Naive B cell (primary cell): ENCODE measurements at places on chromosomes 2 and 18.

DNA sequence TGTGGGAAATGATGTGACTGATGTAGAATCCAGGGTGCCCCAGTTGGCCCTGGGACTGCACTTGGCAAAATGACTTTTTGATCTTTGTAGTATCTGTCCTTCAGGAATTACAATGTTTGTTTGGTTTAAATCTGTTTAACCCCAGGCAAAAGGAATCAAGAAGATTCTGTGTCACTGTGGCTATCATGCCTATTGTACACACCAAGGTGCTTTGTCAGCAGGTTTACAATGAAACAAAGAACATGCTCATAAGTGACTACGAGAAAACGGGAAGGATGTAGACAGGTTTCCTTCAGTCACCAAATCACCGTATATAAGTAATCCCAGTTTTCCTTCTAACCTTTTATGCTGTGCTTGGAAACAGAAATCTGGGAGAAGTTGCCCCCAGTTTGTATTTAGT lies 109.5 kb downstream of the RTN4 start:
- DNase-seq, result no peak
- no peaks in the 10 kb centered on the region for H3K36me3 ChIP-seq
- no peak overlapping the region for H3K27ac ChIP-seq
- no peak overlapping the region for H3K4me3 ChIP-seq
- no peaks in the 10 kb centered on the region for H3K27me3 ChIP-seq

DNA sequence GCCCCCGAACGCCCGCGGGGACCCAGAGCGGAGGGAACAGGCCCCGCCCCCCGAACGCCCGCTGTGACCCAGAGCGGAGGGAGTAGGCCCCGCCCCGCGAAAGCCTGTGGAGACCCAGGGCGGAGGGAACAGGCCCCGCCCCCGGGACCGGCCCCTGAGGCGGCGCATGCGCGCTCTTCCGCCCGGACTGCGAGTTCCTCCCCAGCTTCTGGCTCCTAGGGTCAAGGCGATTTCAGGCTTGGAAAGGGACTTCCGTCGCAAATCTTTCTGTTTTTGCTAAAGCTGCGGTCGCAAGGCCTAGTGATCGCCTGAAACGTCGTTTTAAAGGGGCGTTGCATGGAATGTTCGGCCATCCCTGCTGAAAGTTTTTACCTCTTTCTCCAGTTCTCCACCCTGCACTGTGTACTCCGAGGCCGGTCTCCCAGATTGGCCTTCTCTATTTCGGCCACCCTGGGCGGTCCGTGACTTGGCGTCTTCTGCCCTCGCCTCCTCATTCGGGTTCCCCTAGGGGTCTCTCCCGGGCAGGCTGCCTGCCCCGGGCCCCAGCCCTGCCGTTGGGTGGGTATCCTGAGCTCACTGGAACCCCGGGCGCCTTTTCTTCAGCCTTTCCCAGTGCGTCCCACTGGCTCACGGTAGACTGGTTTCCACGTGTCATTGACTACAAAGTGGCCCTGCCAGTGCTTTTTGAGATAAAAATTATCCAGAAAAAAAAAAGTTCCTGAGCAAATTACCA lies 372 bp upstream of the WDSUB1 start:
- peak; percentile 96 for DNase-seq
- no peaks in the 10 kb centered on the region for H3K27me3 ChIP-seq
- no peaks in the 10 kb centered on the region for H3K36me3 ChIP-seq
- H3K4me1 ChIP-seq, result peaks cover 7% of the 10 kb centered on the region

DNA sequence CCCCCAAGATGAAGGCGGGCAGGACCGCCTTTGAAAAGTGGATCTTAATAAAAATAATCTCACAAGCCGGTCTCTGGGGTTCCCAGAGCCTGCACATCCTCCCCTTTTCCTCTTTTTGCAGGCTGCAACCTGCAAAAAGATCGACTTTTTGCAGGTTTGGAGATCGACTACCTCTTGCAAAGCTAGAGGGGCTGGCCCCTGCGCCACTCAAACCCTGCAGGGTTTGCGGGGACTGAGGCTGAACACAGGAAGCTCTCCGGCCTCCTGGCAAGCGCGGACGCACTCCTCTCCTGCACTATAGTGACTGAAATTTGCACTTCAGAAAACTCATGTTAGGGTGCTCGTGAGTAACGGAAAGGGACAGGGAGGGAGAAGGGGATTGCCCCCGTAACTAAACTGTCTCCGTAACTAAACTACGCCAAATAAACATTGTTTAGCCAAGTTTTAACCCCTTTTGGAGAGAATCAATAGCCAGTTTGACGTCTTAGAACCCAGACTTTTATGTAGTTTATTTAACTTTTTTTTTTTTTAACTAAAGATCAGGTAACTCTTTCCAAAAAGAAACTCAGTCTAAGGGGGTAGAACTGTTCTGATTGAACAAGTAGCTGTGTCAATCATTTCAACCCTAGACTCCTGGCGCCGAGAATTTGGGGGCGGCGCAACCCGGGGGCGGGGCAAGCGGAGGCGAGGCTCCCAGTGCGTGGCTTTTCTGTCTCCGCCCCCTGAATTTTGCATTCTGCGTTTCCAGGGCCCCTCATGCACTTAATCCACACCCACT lies 2.5 kb downstream of the IGFBP5 start:
- H3K4me3 ChIP-seq, result peak overlapping the region; percentile 73
- DNase-seq, result no peak
- no peaks in the 10 kb centered on the region for H3K36me3 ChIP-seq
- H3K27ac ChIP-seq, result no peak overlapping the region
- peaks cover 62% of the 10 kb centered on the region for H3K27me3 ChIP-seq
- H3K4me1 ChIP-seq, result peaks cover 29% of the 10 kb centered on the region

DNA sequence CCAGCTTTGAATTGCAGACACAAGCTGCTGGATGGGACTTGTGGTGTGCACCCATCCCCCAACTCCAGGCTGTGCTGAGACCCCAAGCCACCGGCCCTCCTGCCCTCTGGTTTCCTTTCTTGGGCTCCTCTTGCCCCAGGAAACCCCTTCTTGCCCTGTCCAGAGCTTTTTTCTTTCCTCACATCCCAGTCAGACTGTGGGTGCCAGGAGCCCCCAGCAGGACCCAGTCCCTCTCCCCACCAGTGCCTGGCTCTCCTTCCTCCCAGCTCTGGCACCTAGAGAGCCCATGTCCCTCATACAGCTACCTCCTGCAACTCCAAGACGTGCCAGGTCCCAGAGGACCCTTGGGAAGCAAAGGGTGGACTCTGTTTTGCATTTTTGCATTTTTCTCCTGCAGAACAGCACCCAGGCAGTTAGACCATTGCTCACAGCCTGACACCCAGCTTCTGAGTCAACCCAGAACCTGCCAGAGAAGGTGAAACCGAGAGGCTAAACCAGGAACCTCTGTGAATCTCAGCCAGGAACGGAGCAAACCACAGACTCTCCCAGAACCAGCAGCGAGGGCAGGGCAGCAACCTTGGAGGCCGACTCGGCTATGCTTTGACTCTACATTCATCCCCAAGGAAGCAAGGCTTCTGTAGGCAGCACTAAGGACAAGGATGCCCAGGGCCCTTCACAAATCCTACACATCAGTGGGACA lies 221.1 kb downstream of the ANAPC1 start:
- no peaks in the 10 kb centered on the region for H3K27me3 ChIP-seq
- DNase-seq, result no peak
- no peaks in the 10 kb centered on the region for H3K4me1 ChIP-seq

GRCh38 chr2:216031960-216032689 lies 18.8 kb upstream of the MREG start:
- no peaks in the 10 kb centered on the region for H3K27me3 ChIP-seq
- H3K27ac ChIP-seq, result no peak overlapping the region
- H3K4me3 ChIP-seq, result no peak overlapping the region
- H3K4me1 ChIP-seq, result peaks cover 8% of the 10 kb centered on the region
- H3K36me3 ChIP-seq, result peaks cover 10% of the 10 kb centered on the region
- no peak for DNase-seq

GRCh38 chr2:159867567-159868361 lies 69.8 kb upstream of the CD302 start:
- no peaks in the 10 kb centered on the region for H3K27me3 ChIP-seq
- no peaks in the 10 kb centered on the region for H3K4me1 ChIP-seq
- no peak overlapping the region for H3K4me3 ChIP-seq
- no peak for DNase-seq
- no peak overlapping the region for H3K27ac ChIP-seq

DNA sequence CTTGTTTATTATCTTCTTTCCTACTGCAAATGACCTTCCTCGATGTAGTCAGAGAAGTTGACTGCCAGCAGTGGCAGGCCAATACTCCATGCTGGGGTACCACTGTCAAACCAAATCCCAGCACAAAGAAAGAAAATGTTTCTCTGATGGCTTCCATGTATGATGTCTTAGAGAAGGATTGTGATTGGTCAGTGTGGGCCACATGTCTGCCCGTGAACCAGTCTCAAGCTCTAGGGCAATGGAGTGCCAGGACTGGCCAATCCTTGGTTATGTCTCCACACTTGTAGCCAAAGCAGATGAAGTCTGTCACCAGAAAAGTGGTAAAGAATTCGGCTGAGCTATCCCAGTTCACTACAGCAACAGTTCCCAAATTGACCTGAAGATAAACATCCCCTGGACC lies 17.6 kb upstream of the SMAD4 start:
- no peak overlapping the region for H3K4me3 ChIP-seq
- peaks cover 7% of the 10 kb centered on the region for H3K36me3 ChIP-seq
- no peak for DNase-seq
- H3K4me1 ChIP-seq, result no peaks in the 10 kb centered on the region
- H3K27me3 ChIP-seq, result no peaks in the 10 kb centered on the region

DNA sequence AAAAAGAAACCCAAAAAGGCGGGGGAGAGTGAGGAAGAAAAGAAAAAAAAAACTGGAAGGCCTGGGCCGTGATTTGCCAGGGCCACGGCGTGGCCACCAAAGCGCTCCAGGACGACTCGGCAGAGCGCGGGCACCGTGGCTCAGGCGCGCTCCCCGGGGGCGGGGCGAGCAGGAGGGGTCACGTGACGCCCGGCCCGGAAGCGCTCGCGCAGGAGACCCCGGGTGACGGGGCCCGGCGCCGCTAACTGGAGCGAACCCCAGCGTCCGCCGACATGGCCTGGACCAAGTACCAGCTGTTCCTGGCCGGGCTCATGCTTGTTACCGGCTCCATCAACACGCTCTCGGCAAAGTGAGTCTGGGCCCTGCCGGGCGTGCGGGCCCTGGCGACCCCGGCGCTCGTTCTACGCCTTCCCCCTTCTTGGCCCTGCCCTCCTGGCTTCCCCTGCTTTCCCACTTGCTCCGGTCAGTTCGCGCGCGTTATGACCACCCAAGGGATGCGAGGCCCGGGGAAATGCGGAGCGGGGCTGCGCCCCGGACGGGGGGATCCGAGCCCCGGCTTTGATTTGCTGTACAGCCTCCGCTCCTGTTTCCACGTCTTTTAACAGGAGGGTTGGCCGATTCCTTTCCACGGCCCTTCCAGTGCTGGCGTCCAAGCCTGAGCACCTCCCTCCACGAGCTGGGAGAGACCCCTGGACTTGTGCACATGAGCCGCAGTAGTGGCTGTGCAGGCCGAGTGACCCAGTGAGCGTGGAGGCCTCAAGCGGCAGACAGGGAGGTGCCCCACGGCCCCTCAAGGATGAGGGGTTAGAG lies at the start of gene SLC35F6:
Gene SLC35F6, plus strand, starts transcription at position 207 of the 810 bp plus-strand sequence. Its CDS starts 66 bp downstream, at position 273.
- peak within 1 kb of the TSS; percentile 92 for H3K27ac ChIP-seq
- H3K4me1 ChIP-seq, result peaks cover 23% of the 10 kb centered on the region
- H3K36me3 ChIP-seq, result no peaks in the 10 kb centered on the region

DNA sequence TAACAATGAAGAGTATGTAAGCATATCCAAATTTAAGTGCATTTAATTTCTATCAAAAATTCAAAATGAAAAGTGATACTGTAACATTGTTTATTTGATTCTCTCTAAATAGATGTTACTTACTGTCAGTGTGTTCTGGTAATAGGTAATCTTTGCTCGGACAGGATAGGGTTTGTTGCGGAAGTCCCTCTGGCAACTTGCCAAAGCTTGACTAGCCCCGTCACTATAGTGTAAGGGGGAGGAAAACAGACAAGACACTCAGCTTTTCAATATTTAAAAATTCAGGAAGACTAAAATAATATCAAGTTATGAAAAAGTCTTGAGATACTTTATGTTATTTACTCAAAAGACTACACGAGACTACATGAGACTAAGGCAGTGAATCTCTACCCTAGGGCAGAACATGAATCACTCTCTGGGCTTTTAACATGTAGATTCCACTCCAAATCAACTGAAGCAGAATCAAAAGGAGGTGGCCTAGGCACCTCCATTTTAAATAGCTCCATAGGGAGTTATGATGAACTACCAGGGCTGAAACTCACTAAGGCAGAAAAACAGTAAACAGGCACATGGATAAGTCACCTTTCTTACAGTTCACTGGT lies 5.9 kb downstream of the LMAN1 start:
- no peak overlapping the region for H3K4me3 ChIP-seq
- no peaks in the 10 kb centered on the region for H3K27me3 ChIP-seq
- H3K4me1 ChIP-seq, result peaks cover 16% of the 10 kb centered on the region
- no peak for DNase-seq
- peaks cover 18% of the 10 kb centered on the region for H3K36me3 ChIP-seq

DNA sequence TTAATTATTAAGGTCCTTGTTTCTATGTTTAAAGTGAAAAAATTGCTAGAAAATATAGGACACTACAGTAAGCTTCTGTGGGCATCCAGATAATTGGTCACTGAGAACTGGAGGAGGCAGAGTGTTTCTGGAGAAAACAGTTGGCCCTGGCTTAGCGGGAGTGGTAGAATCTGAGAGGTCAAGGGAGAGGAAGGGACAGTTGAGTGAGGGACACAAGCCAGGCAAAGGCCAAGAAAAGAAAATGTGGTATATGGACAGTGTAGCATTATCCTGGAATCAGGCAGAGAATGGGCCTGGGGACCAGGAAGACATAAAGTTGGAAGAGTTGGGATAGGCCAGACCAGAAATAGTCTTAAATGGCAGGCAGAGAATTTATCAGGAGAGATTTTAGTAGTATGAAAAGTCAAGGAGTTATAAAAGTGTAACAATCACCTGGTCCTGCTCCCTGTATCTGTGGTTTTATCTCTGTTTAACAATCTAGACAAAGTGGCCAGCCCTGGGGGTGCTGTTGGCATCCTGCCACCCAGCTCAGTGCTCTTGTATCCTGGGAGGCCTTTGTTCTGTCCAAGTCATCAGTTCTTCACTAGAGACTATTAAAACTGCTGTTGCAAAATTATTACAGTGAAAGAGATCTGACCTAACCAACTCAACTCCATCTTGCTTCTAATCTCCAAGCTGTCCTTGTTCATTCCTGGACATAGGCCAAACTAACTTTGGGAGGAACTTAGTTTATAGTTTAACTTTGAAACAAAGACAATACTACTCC lies 15.4 kb upstream of the MSGN1 start:
- no peak for DNase-seq
- peak overlapping the region; percentile 9 for H3K27ac ChIP-seq
- no peaks in the 10 kb centered on the region for H3K27me3 ChIP-seq
- no peaks in the 10 kb centered on the region for H3K36me3 ChIP-seq

GRCh38 chr2:184698476-184698875 lies 100.1 kb downstream of the ZNF804A start:
- H3K4me1 ChIP-seq, result no peaks in the 10 kb centered on the region
- H3K27ac ChIP-seq, result no peak overlapping the region
- H3K4me3 ChIP-seq, result no peak overlapping the region

- H3K4me3 ChIP-seq, result peak overlapping the region; percentile 30
- H3K27me3 ChIP-seq, result no peaks in the 10 kb centered on the region
- H3K36me3 ChIP-seq, result peaks cover 7% of the 10 kb centered on the region
- H3K4me1 ChIP-seq, result peaks cover 20% of the 10 kb centered on the region
Observed at GRCh38 chr2:33380719-33381118, 95.7 kb upstream of the RASGRP3 start.
